Stimulated activated CD8-positive, alpha-beta memory T cell treated with anti-CD3 and anti-CD28 coated beads, Interleukin-4, amount 100 ng/mL, for 1 hour (primary cell): ENCODE measurements at places on chromosomes 3 and 15.

- DNase-seq: no peak
Observed at GRCh38 chr3:77392181-77392580, 352.3 kb downstream of the ROBO2 start.

GRCh38 chr3:116444819-116445310 is 422 bp downstream of the LSAMP start:
- DNase-seq: no peak

- no peak for DNase-seq
Observed at GRCh38 chr3:130843441-130843840, 50.4 kb upstream of the ATP2C1 start.

- DNase-seq: no peak
Observed at GRCh38 chr3:168266335-168266734, 170.6 kb upstream of the GOLIM4 start.

DNA sequence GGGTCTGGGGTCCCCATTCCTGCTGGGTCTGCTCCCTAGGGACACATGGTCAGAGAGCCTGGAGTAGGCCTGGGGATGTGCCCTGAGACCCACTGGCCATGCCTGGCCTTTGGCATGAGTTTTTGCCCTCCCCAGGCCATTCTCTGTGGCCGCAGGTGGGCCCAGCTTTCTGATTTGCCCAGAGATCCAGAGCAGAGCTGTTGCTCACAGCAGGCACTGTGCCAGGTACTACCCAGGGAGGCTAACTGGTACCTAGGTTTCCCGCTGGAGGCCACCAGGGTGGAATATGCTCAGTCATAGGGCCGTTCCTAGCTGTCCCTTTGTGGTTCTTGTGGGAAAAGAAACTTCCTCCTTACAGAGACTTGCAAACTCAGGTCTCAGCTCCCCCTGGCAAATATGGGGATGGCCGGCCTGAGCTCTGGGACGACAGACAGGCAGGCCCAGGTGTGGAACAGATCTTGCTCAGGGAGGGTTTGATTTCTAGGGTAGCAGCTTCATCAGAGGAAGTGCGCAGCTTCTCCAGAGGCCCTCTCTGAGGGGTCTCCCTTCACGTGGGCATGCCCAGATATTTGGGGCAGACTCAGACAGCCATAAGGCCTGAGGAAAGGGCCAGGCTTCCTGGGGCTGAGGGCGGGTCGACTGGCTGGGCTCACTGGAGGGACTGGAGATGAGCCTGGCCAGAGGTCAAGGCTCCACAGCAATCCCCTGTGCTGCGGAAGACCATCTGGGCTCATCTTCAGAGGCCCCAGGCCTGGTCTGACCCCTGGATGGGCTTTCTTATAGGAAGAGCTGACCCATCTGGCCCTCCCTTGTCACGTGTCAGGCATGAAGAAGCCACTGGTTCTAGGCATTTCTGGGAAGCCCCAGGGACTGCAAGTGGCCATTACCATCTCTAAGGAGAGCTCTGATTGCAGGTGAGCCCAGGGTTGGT is 28.0 kb downstream of the ACAA1 start:
- no peak for DNase-seq

DNA sequence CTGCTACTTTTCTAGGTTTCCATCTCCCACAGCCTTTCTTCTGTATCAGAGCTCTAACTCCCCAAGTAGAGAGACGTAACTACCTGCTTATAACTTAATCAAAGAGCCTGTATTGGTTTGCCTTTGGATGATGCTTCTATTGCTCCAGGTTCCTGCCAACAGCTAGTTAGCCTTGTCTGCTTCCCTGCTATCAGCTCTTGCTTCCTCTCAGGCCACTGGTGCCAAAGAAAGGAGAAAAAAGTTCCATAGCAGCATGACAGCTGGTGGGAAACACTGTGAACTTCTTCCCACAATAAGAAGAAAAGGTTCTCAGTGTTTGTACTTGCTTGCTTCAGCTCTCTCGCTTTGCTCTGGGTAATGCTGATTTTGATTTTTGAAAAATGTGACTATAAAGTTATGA is 206.6 kb downstream of the GBE1 start:
- DNase-seq: no peak

GRCh38 chr15:60416484-60416883 is 18.7 kb upstream of the ANXA2 start:
- DNase-seq: no peak

DNA sequence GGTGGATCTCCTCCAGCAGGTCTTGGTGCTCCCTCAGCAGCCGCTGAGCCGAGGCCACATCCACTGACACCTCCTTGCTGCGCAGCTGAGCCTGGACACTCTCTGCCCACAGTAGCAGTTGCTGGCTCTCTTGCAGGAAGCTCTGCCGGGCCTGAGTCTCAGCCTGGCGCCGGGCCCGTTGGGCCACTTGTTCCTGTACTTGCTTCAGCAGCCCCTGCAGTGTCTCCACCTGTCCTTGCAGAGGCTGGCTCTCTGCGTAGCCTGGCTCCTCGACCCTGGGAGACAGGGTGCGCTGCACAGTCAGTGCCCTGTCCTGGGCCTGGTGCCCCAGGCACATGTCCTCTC is 15.5 kb downstream of the SPTBN5 start:
- no peak for DNase-seq

DNA sequence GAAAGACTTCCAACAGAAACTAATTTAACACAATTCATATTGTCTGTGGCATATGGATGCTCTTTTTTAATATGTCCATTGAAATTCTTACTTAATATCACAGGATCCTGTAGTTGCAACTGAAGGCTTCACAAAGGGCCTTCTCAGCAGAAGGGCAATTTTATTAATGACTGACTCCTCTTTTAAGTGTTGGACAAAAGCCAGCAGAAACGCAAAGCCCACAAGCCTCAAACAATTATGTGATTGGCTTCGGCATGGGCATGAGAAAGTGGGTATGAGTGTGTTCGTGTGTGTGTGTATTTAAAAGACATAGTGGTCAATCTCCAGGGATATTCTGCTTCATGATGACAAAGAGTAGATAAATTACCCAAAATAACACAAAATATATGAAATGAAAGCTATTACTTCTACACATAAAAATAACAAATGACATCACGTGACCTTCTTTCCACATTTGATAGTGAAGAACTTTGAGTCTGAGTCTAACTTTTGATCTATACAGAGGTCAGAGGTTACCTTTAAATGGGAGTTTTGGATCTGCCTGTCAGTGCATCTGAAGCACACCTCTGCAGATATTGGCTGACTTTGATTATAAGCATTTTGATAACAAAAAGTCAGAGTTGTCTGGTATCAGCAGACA is 496.9 kb downstream of the CADM2 start:
- no peak for DNase-seq

- DNase-seq: no peak
Observed at GRCh38 chr3:39390181-39390580, 7.0 kb downstream of the SLC25A38 start.

- no peak for DNase-seq
Observed at GRCh38 chr3:196938576-196938975, 3.8 kb downstream of the NCBP2 start.

GRCh38 chr3:170623524-170623923 is 37.6 kb upstream of the SLC7A14 start:
- no peak for DNase-seq

GRCh38 chr15:29799859-29800258 is 22.4 kb downstream of the TJP1 start:
- no peak for DNase-seq
